Activated naive CD8-positive, alpha-beta T cell treated with anti-CD3 and anti-CD28 coated beads for 36 hours (primary cell): ENCODE measurements at places on chromosomes 5 and 9.
A peak's percentile ranks its signal among the peaks of the same experiment; 100 is the strongest.

GRCh38 chr9:33048054-33048465 is 23.0 kb downstream of the DNAJA1 start:
- peaks cover 29% of the 10 kb centered on the region for H3K36me3 ChIP-seq
- no peaks in the 10 kb centered on the region for H3K27me3 ChIP-seq
- H3K4me3 ChIP-seq, result no peak overlapping the region
- no peak for DNase-seq
- peaks cover 19% of the 10 kb centered on the region for H3K4me1 ChIP-seq
- no peak overlapping the region for H3K27ac ChIP-seq

DNA sequence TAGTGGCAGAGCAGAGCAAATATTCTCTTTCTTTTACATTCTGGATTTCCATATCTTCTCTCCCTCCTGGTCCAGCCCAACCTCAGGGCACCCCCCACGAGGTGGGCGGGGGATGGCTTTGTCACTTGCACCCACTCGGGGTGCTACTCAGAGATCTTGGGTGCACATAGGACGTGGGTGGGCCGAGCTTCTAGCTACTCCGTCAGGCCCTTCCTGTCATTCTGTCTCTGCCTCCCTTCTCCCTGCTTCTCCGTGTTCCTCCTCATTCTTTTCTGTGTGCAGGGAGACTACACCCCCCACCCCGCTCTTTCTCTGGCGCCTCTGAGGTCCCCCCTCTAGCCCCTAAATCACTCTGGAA is 19.5 kb downstream of the PCDHGC5 start:
- H3K4me1 ChIP-seq, result peaks cover 14% of the 10 kb centered on the region
- H3K27ac ChIP-seq, result no peak overlapping the region
- H3K27me3 ChIP-seq, result no peaks in the 10 kb centered on the region
- no peak for DNase-seq

GRCh38 chr5:55570026-55570425 is 35.3 kb upstream of the PLPP1 start:
- DNase-seq, result no peak
- no peaks in the 10 kb centered on the region for H3K27me3 ChIP-seq
- no peaks in the 10 kb centered on the region for H3K36me3 ChIP-seq
- no peak overlapping the region for H3K4me3 ChIP-seq

GRCh38 chr9:136339173-136339957 is 12.0 kb downstream of the GPSM1 start:
- no peak overlapping the region for H3K27ac ChIP-seq
- no peaks in the 10 kb centered on the region for H3K4me1 ChIP-seq
- no peaks in the 10 kb centered on the region for H3K36me3 ChIP-seq
- peak; percentile 31 for DNase-seq
- no peaks in the 10 kb centered on the region for H3K27me3 ChIP-seq
- no peak overlapping the region for H3K4me3 ChIP-seq

- no peaks in the 10 kb centered on the region for H3K4me1 ChIP-seq
- DNase-seq, result no peak
- H3K27ac ChIP-seq, result no peak overlapping the region
- H3K27me3 ChIP-seq, result no peaks in the 10 kb centered on the region
- H3K4me3 ChIP-seq, result no peak overlapping the region
Measured at GRCh38 chr9:80437091-80437640, 865.4 kb downstream of the TLE4 start.

DNA sequence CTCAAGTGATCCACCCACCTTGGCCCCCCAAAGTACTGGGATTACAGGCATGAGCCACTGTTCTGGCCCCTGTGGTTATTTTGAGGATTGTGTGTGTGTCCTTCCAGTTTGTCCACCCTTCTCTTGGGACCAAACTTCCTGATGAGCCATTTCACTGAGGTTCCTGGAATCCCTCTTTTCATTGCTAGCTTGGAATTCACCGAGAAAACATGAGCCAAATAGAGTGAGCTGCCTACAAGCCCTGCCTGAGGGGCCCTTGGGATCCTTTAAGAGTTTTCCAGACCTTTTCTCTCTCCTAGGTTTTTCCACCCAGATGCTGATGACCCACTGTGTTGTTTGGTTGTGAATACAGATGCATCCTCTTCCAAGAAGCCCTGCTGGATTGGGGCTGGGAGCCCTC is 13.2 kb upstream of the KIF12 start:
- H3K27ac ChIP-seq, result no peak overlapping the region
- no peaks in the 10 kb centered on the region for H3K36me3 ChIP-seq
- DNase-seq, result no peak
- H3K27me3 ChIP-seq, result peaks cover 21% of the 10 kb centered on the region
- no peak overlapping the region for H3K4me3 ChIP-seq

DNA sequence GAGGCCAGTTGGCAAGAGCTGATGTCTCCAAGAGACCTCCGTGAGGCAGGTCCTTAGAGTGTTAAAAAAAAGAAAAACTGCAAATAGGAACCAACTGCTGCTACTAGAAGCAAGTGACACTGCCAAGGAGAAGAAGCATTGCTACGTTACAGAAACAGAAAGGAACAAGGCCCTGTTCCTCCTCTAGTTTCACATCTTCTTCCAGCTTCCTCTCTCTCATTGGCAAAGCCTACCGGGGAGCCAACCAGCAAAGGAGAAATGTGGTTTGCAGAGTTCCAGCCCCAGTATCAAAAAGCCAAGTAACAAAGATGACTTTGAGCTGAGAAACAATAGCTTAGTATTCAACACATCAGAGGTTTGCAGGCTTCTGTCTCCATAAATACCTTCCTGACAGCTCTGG is 145.9 kb downstream of the PRELID2 start:
- H3K27me3 ChIP-seq, result no peaks in the 10 kb centered on the region
- no peak for DNase-seq
- no peak overlapping the region for H3K4me3 ChIP-seq
- no peaks in the 10 kb centered on the region for H3K36me3 ChIP-seq

GRCh38 chr9:124040935-124041816 is 29.6 kb downstream of the LHX2 start:
- no peaks in the 10 kb centered on the region for H3K36me3 ChIP-seq
- H3K27ac ChIP-seq, result no peak overlapping the region
- H3K4me3 ChIP-seq, result no peak overlapping the region
- H3K27me3 ChIP-seq, result peaks cover 83% of the 10 kb centered on the region
- DNase-seq, result peak; percentile 54

GRCh38 chr5:40841068-40841805 is at the start of gene CARD6:
Gene CARD6 (plus strand): TSS chr5:40841367. CDS start chr5:40841383, 16 bp downstream.
- peaks cover 24% of the 10 kb centered on the region for H3K27me3 ChIP-seq
- peak within 1 kb of the TSS; percentile 79 for H3K27ac ChIP-seq
- no peak for DNase-seq
- H3K4me1 ChIP-seq, result peaks cover 12% of the 10 kb centered on the region
- H3K36me3 ChIP-seq, result peaks cover 3% of the 10 kb centered on the region

DNA sequence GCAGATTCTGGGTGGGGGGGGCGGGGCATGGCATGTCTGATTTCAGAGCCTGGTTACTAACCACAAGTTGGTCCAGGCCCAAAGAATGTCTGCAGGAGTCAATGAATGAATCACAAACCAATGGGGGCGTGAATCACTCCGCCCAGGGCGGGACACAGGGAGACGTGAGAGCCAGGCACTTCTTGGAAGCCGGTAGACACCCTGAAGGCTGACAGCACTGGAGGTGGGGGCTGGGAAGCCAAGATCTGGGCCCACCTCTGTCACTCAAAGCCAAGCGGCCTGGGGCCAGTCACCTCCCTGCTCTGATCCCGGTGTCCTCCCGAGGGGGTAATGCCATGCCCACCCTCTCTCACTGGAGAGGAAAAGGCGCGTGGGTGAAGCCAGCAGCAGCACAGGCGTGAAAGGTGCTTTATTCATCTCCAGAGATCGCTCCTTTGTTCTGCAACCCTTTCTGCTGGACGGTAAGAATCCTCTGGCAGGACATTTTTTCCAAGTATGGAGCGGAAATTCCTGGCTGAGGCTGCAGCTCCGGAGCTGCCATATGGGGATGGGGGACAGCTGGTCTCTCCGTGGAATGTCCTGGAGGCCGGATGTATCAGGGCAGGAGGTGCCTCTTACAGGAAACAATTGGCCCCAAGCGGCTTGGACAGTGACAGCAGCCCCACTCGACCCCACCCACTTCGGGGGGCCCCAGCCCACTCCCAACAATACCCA is 85.0 kb downstream of the STK10 start:
- peaks cover 28% of the 10 kb centered on the region for H3K4me1 ChIP-seq
- H3K27ac ChIP-seq, result peak overlapping the region; percentile 51
- H3K4me3 ChIP-seq, result no peak overlapping the region
- DNase-seq, result no peak

GRCh38 chr5:59164041-59164830 is 581.4 kb downstream of the RAB3C start:
- no peak overlapping the region for H3K4me3 ChIP-seq
- H3K4me1 ChIP-seq, result peaks cover 10% of the 10 kb centered on the region
- DNase-seq, result no peak
- H3K36me3 ChIP-seq, result no peaks in the 10 kb centered on the region

DNA sequence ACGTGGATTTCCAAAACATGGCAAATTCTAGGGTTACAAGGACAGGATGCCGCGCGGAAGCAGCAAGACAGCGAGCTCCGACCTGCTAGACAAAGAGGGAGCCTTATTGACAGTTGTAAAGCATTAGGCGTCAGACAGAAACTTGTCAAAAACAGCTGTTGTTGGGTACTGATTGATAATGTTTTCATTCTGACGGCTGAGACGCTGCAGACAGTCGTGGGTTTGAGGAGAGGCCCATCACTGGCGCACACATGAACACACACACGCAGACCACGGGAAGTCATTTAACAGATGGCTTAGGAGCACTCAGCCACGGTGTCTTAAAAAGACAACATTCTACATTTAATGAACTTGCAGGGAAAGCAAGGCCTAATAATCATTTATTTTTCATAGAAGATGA is 324.0 kb downstream of the NDUFS4 start:
- peak overlapping the region; percentile 77 for H3K27ac ChIP-seq
- no peak overlapping the region for H3K4me3 ChIP-seq
- peaks cover 3% of the 10 kb centered on the region for H3K36me3 ChIP-seq
- H3K27me3 ChIP-seq, result no peaks in the 10 kb centered on the region
- DNase-seq, result no peak

GRCh38 chr9:88312517-88313103 is 75.6 kb upstream of the SPIN1 start:
- H3K4me3 ChIP-seq, result peak overlapping the region; percentile 52
- H3K36me3 ChIP-seq, result no peaks in the 10 kb centered on the region
- DNase-seq, result peak; percentile 41
- peaks cover 44% of the 10 kb centered on the region for H3K4me1 ChIP-seq
- peak overlapping the region; percentile 97 for H3K27ac ChIP-seq
